ENCODE measurements at places on chromosomes 7 and 10.
A peak's percentile ranks its signal among the peaks of the same experiment; 100 is the strongest.

DNA sequence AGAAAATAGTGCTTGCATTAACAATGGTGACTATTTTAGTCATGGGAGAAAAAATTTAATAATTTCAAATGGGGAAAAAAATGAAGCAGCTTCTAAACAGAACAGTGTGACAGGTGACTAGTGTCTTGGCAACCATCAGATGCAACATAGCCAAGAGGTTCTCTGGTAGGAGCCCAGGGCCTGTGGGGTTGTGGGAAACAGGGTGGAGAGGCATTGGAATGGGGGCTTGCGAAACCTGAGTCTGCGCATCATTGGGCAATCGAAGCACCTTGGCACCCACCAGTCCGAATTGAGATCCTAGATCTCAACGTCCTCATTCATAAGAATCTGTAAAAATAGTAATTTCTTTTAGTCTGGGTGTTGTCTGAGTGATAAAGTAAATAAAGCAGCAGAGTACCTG, 19.2 kb upstream of the PARD3 start:
- DNase-seq, result no peak

GRCh38 chr10:106682175-106682574, 482.3 kb downstream of the SORCS1 start:
- no peak for DNase-seq

DNA sequence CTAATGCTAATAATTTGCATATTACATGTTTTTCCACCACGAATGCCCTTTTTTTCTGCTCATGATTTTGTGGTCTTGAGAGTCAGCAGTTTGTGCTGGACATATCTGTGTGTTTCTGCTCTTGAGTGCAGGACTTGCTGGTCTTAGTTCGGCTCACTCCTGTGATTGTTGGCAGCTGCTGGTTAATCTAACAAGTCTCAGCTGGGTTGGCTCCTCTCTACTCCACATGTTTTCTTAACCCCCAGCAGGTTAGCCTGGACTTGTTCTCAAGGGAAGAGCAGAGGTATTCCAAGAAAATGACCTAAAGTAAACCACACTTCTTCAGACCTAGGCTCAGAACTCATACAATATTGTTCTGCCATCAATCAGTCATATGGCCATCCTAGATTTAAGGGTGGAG, 1238.9 kb downstream of the XPNPEP1 start:
- no peak for DNase-seq

DNA sequence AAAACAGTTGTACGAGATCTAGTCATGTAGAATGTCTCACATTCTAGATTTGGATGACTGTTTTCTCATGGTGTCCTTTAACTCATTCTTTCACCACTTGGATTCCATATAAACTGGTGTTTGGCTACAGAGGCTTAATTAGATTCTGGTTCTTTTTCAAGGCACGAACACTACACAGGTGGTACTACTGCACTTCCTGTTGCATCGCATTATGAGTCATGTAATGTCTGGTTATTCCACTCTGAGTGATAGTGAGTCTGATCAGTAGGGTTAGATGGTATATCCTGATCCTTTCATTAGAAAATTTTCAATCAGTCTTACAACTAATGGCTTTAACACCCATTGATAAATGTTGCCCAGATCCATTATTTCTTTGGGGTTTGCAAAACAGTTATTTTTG, 11.2 kb upstream of the AKAP9 start:
- DNase-seq, result no peak

DNA sequence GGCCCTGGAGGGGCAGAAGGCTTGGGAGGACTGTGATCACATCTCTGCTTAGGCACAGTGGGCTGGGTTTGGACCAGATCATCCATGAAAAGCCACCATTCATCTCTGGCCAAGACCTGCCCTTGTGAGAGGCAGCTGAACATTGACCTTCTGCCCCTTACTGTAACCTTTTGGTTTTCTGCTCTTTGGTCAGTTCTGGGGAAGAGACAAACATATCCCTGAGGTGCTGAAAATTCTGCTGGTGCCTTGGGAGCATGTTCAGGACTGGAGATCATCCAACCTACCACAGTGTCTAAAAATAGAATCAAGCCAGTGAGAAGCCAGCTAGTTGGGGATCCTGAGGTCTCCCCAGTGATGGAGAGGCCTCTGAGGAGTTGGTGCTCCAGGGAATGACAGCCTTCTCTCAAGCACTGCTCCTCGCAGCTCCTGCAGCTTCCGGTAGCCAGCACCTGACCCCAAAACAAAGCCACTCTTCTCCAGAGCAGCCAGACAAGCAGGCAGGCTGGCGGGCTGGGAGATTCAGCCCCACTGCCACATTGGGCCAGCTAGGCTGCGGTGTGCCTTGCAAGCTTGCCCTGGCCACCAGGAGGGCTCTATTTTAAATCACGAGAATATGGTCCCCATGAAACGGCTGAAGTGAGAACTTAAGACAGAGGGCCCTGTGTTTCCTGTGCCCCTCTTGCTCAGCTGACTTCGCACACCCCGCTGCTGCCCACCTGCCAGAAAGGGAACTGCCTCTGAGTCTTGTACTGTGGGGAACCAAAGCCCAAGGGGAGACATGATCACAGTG, 37.8 kb upstream of the UBE2H start:
- peak; percentile 17 for DNase-seq

DNA sequence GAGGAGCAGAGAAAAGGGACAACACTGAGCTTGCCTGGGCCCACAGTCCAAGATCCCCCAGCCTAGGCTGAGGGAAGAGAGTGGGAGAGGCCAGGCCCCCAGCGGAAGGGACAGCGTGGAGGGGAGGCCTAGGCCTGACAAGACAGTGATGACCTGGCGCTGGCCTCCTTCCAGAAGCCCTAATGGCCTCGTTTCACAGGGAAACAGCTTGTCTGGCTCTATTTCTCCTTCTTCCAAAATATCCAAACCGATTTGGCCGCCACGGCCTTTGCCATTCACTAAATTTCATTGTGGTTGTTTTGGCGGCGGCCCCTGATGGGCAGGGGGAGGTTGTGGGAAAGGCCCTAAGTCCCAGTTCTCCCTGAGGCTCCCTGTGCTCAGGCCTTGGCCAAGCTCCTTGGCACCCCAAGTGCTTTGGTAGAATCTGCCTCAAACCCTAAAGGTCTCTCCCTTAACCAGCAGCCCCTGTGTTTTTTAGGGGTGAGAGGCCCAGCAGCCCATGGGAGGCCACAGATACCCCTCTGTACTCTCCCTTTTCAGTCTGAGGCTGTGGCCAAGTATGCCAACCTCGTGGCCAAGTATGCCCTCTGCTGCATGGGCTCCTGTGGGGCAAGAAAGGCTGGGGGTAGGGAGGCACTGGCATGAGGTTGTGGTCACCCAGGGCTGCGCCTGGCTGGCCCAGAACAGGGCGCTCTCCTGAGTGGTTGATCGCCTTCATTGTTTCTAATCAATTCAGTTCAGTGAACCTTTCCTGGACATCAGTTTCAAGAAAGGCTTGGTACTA, 37.3 kb downstream of the PAX2 start:
- DNase-seq, result no peak

DNA sequence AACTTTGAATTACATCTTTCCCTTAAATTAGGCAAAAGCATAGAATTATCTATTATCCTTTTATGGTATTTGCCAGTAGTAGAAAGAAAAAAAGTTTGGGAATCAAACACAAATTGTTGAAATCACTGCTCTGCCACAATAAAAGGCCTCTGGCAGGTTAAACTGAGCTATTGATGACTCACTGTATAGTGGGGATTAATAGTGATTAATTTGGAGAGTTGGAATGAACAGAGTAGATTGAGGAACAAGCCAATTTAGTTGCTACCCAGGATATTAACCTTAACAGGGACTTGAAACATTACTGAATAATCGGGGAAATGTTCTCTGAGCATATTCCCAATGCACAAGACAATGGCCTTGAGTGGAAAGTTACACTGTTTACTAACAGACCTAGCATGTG, 33.1 kb downstream of the MASTL start:
- DNase-seq, result no peak

DNA sequence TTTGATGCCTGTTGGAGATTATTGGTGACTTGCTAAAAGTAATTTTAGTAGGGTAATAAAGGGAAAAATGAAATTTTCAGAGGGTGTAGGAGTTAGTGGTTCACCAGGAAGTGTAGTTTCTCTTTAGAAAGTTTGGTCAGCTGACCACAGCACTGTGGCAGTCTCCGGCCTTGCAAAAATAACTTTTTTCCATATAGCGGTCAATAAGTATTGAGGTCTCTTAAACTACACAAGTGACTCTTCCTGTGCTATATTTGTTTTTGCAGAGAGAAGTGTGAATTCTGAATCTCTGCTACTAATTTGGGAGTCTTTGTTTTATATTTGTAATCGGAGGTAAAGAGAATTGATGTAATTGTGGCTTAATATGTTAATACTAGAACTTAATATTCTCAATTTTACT, 24.3 kb downstream of the PTPN12 start:
- no peak for DNase-seq

- DNase-seq, result no peak
Observed at GRCh38 chr7:139743267-139743966, 34.4 kb downstream of the HIPK2 start.

- DNase-seq, result no peak
Observed at GRCh38 chr7:43585562-43585961, 2.7 kb downstream of the STK17A start.

GRCh38 chr7:152865011-152865410, 105.5 kb downstream of the ACTR3B start:
- DNase-seq, result no peak

DNA sequence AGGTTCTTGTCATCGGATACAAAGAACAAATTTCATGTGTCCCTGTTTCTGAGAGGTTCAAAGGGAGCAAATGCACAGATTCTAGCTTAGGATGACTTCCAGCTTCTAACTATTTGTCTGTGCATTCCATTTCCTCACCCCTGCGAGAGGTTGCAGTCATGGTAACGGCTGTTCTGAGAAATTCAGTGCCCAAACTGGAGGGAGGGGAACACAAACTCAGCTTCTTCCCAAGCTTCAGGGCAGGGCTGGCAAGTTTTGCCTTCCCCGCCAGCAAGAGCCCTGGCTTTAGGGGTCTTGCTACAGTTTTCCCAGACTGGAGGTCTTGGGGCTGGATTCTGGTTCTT, 11.1 kb downstream of the FAS start:
- no peak for DNase-seq

GRCh38 chr10:126673565-126673964, 3.1 kb upstream of the C10orf90 start:
- DNase-seq, result no peak

DNA sequence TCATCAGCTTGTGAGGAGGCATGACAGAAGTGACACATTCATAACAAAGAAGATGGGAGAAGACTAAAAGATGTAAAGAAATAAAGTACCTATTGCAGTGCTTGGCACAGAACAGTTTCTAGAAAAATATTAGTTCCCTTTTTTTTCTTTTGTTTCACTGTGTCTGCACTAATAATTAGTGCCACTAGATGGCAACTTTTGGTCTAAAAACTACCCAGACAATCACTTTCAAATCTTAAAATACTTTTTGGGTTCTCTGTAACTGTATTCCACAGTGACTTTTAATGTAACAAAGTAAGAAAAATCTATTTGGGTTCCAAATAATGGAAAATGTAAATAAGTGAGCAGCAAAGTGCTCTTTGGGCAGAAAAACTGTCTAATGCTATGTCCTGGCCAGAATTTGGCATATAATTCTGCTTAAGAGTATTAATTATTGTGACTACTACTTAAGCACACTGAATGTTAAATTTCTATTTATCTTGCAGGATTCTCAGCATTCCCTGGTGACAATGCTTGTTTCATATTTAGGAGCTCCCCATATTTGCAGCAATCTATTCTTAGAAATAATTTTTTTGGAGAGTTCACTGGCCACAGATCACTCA, 134.8 kb upstream of the KIF5B start:
- peak; percentile 45 for DNase-seq

DNA sequence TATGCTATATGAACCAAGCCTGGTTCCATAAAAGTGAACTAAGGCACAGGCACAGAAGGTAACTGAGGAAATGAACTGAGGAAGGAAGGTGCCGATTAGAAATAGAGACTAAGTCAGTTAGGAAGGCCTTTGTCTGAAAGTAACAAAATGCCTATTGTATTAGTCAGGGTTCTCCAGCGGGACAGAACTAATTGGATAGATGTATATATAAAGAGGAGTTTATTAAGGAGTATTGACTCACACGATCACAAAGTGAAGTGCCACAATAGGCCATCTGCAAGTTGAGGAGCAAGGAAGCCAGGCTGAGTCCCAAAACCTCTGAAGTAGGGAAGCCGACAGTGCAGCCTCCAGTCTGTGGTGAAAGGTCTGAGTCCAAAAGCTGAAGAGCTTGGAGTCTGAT, 13.9 kb upstream of the PLXNA4 start:
- DNase-seq, result no peak

GRCh38 chr10:104123397-104123796, 1.4 kb downstream of the SFR1 start:
- DNase-seq, result no peak

GRCh38 chr7:155814316-155815276, 2.3 kb upstream of the SHH start:
- no peak for DNase-seq

- no peak for DNase-seq
Observed at GRCh38 chr7:129252128-129252527, 27.3 kb downstream of the AHCYL2 start.

Data from LHCN-M2 (cell line).